CD4-positive, alpha-beta T cell treated with Interleukin-21 for 1 hour (primary cell): ENCODE measurements at places on chromosomes 2 and 18.

DNA sequence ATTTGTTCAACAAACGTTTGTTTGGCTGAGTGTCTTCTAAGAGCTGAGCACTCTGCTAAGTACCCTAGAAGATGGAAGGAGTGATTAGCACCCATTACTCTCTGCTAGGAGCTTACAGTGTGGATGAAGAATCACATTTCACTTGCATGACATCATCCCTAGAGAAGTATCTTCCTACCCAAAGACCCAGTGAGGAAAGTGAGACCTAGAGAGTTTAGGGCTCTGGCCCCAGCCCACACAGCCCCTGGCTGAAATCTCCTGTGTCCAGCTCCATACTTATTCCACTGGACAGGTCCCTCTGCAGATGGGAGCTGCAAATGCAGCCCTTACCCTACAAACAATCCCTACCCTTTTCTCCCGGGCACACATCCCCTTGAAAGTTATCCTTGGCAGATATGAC lies 26.8 kb upstream of the EPAS1 start:
- DNase-seq: no peak

- DNase-seq: no peak
Observed at GRCh38 chr2:134312482-134312881, 58.6 kb downstream of the MGAT5 start.

GRCh38 chr18:6960124-6960523 lies 157.5 kb downstream of the LAMA1 start:
- no peak for DNase-seq

DNA sequence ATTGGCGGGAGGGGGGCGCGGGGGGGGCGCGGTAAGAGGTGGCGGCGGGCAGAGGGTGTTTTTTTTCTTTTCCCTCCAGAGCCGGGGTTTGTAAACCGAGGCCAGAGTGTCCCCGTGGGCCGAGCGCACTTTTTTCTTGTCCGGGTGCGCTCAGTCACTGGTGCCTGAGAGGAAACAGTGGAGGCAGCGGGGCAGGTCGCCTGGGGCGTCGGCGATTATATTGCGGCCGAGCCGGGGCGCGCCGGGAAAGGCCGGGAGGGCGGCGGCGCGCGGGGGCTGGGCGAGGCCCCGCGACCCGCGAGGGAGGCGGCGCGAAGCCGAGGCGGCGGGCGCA lies 275 bp downstream of the HOXD8 start:
- no peak for DNase-seq

GRCh38 chr18:37285825-37286224 lies 279.8 kb downstream of the CELF4 start:
- DNase-seq: no peak

GRCh38 chr2:156592809-156593593 lies 156.8 kb downstream of the GPD2 start:
- no peak for DNase-seq

GRCh38 chr2:56008661-56009431 lies 85.3 kb upstream of the EFEMP1 start:
- DNase-seq: no peak

DNA sequence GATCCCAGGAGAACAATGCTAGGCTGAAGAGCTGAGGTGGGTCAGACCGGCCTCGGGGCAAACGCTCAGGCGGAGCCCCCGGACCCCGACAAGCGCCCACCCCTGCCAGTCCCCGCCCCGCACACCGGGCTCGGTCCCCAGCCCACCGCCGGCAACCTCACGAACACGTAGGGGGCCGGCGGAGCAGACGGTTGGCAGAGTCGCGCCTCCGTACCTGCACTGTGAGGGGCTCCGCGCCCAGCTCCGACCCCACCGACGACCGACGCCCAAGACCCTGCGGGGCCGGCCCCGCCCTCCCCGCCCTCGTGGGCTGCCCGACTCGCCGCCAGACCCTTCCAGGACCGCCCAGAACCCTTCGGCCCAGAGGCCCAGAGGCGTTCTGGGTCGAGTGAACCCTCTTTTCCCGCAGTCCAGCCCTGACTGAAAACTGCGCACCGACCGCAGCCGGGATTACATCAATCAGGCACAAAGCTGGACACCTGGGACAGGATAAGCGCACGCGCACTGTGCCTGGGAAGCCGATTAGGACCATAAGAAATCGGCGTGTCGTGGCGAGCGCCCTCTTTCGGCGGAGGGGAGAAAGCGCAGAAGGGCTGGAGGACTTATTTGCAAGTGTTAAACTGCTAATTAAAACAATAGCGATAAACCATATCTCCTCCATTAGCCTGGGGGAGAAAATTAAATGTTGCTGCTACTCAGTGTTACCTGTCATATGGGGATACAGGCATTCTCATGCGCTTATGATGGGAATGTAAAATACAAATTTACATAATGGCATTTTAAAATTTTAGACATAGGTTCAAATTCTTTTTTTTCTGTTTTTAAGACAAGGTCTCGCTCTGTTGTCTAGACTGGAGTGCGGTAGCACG lies 11.7 kb upstream of the DCTN1 start:
- peak; percentile 96 for DNase-seq

GRCh38 chr2:191144217-191144616 lies 6.6 kb downstream of the STAT4 start:
- no peak for DNase-seq
